ENCODE measurements at places on chromosomes 5 and 9.

DNA sequence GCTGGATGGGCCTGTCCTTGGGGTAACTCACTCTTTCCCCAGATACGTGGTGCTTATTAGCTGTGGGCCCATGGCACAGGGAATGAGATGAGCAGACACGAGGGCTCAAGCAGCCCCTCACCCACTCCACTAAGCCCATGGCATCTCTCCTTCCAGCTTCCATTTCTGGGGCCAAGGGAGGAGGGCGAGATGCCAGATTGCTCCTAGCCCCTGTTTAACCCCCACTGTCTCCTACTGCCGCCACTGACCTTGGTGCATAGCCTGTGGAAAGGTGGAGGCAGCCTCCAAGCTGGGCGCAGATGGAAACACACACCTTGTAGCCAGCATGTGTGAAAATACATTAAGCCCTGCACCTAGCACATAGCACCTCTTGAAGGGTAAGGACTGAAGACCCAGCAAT lies 167.6 kb downstream of the FSTL4 start:
- no peak for DNase-seq

DNA sequence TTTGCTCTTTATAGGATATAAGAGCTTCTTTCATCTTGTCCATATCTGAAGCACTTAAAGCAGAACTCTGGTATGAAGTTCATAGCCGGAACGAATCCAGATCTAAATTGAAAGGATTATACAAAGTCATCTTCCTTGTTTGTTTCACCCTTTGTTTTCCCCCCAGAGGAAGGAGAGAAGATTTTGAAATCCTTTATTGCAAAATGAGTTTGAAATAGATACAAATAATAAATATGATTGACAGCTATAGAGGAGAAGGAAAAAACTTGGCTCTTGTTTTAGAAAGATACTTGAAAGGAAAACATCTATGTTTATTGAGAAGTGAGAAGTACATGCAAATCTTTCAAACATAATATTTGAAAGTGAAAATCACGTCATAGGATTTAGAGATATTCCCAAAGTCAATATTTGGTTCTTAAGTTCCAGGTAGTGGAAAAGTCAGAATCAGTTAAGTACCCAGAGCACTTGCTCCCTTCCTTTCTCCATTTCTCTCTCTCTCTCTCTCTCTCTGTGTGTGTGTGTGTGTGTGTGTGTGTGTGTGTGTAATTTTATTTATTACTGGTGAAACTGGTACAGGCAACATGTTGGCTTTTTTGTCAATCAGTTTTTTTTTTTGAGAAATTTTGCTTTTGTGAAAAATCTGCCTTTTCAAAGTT lies 27.2 kb downstream of the PAM start:
- DNase-seq = no peak

- no peak for DNase-seq
Measured at GRCh38 chr9:136544548-136544963, 1.3 kb downstream of the NOTCH1 start.

DNA sequence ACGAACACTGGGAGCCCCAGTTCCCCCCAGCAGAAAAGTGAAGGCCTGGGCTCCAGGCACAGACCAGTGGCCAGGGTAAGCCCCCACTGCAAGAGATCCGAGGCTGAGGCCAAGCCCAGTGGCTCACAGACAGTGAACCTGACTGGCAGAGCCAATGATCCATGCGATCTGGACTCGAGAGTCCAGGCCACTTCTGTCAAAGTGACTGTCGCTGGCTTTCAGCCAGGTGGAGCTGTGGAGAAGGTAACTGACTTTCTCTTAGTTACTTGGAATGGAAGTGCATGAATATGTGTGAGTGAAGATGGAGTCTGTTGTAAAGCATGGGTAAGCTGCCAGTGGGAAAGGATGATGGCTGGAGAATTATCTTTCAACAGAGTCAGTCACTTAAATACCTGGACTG lies 99.7 kb downstream of the GOLPH3 start:
- no peak for DNase-seq

DNA sequence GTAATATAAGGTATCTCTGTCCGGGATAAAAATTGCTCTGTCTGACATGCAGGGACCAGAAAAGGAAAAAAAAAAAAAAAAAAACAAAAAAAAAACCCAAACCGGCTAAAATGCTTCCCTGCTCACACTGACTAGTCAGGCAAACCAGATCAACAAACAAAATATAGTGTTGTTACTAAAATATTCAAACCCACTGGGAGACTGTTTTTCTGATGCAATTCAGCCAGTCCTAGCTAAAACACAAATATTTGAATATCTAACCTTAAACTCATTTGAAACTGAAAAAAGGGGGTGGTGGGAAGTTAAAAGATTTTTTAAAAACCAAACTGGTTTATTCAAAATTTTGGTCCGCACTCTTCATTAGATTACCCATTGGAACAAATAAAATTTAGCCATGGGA lies 61.0 kb downstream of the APBA1 start:
- no peak for DNase-seq

GRCh38 chr9:126395439-126396212 lies 69.0 kb downstream of the MVB12B start:
- DNase-seq = peak; percentile 47

DNA sequence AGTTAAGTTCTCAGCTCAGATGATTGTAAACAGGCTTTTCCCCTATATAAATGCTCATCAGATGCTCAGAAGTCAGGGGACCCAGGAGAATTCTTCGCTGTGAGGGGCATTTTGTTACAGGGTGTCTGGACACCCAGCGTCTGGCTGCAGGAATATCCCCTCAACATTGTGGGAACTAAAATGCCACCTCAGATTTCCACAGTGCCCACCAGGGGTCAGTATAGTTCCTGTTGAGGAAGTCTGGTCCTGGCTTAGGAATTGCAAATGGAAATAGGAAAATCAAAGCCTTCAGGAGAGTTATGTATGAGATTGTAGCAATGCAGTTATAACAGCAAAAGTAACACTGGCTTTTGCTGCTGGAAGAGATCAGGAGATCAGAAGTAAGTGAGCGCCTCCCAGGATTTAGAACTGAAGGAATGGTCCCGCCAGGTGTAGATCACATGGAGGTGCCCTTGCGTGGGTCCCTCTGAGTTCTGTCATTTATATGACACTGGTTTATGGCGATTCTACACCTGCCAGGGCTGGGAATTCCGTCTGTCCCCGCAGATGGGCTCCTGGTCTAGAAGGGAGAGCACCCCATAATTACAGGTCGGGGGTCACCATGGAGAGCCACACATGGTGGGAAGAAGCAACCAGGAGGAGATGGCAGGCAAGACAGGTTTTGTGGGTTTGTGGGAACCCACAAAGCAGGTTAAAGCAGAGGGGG lies 47.1 kb upstream of the CTSL start:
- DNase-seq = peak; percentile 89

GRCh38 chr5:175354964-175355363 lies 89.0 kb downstream of the DRD1 start:
- no peak for DNase-seq

DNA sequence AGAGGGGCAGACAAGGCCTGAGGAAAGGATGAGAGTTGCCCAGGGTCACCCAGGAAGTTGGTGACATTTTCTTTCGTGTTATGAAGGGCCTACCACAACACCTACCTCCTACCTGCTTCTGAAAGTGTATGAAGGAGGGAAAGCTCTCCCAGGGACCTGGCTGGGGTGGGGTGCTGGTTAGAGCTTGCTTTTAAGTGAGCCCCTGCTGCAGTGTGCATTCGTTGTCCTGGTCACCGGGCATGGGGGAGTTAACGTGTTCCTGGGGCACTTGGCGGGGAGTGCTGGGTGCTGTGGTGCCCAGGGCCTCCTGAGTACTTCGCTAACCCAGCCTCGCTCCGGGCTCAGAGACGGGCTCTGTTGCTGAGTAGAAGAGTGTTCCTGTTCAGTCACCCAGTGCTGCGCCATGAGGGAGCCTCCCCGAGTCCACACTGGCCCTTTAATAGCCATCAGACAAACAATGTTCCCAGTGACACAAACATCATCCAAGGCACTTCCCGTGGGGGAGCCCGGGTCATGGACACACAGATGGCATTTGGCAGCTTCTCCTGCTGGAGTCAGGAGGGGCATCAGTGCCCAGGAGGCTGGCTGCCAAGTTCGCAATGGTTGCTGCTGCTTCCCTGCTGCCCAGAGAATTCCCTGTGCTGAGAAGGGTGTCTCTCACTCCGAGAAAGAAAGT lies 85.7 kb downstream of the AMBP start:
- DNase-seq = no peak

DNA sequence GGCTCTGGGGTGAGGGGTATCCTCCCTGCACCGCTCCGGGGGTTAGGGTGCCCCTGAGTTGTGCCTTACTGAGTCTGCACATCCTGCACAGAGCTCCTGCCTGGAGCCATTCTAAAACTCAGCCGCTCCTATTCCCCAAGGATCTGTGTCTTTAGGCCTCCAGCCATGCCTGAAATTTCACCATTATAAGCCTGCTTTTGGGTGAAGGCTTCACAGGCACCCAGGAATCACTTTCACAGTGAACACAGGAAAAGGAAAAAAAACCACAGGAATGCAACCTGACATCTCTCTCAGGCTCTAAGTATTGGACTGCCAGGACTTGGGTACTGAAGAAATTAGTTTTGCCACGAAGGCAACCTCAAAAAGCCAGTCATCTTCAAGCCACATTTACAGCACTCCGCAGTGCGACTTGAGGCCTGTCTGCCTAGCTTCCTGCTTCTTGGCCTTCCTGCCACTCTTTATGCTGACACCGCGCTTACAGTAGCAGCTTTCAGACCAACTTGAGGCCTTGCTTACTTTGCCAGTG lies 30.9 kb downstream of the GALNT10 start:
- DNase-seq = peak; percentile 89

DNA sequence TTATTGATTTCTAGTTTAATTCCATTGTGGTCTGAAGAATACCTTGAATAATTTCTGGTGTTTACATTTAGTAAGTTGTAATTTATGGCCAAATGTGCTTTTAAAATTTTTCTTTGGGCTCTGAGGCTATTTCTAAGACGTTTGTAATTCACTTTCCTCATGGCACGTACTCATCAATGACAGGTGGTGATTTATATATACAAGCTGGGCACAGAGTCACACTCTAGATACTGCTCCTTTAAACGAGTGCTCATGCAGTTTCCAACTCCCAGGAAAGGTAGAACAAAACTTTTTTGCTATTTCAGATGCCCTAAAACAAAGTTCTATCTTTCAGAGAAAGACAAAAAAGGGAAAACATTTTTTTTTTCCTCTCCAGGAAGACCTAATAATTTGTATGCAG lies 146.9 kb downstream of the AUH start:
- no peak for DNase-seq

DNA sequence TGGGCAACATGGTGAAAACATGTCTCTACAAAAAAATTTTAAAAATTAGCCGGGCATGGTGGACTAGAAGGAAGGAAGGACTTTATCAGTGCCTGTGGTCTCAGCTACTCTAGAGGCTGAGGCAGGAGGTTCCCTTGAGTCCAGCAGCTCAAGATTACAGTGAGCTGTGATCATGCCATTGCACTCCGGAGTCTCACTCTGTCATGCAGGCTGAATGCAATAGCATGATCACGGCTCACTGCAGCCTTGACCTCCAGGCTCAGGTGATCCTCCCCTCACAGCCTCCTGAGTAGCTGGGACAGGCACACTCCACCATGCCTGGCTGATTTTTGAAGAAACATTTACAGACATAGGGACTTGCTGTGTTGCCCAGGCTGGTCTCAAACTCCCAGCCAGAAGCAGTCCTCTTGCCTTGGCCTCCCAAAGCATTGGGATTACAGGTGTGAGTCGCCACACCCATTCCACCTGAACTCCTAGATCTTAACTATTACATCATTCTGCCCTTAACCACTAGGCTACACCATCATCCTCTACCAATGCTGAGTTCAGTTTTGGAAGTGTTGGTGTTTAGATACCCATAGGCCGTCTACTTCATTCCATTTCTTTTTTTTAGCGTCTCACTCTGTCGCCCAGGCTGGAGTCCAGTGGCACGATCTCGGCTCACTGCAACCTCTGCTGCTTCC lies 2.0 kb upstream of the URM1 start:
- DNase-seq = no peak

GRCh38 chr9:3848445-3849114 lies 322.8 kb upstream of the RFX3 start:
- DNase-seq = no peak

DNA sequence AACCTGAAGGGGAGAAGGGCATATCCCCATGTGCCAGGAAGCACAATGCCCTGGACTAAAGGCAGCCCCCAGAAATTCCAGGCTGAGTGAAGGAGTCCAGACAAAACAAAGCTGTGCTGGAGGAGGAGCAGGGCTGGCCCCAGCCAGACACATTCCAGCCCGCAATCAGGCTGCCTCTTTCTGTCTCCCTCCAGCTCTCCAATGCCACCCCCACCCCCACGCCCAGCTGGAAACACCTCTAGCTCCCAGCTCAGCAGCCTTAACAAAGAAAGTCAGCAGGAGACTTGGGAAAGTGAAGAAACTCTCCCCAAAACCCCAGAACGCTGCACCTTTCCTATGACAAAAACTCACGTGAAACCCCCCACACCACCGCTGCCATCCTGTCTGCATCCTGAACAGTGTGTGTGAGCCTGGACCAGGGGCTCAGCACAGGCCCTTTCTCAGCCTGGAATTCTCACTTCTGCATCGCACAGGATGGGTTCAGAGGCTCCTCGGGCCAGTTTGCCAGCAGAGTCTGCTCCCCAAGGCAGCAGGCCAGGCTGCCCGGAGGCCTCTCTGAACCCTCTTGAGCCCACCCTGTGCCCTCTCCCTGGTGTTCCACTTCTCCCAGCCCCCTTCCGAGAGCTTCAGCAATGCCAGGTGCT lies 96.2 kb upstream of the ICE1 start:
- DNase-seq = peak; percentile 10

GRCh38 chr9:129077236-129077635 lies 3.7 kb upstream of the DOLPP1 start:
- no peak for DNase-seq

- no peak for DNase-seq
Measured at GRCh38 chr5:82794876-82795275, 282.3 kb downstream of the TMEM167A start.

DNA sequence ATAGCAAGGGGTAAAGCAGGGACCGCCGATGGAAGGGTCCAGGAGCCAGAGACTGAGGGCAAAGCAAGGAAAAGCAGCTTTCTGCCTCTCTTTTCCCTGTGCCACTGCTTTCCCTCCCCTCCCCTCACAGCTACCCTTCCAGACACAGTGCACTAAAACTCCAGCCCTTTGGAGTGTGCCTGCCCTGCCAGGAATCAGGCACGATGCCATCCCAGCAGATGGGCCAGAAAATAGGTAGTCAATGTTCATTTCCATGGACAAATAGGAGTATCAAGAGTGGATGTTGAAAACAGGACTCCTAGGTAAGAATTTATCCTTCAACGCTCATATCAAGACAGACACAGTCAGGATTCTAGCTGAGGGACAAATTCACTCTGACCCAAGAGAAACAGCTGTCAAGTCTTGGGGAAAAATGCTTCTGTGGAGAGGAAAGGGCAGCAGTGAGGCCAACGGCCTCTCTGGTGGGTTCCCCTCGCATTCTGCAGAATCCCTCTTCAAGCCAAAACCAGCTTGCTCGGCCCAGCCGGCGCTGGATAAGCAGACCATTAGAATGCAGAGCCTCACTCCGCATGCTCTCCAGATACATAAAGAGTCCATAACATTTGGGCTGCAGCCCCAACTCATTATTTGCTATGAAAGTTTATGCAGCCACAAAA lies 138.0 kb downstream of the CAAP1 start:
- no peak for DNase-seq

GRCh38 chr5:11346336-11346735 lies 557.9 kb downstream of the CTNND2 start:
- no peak for DNase-seq

- peak; percentile 73 for DNase-seq
Measured at GRCh38 chr5:123937230-123937629, 425.3 kb downstream of the CSNK1G3 start.
